Activated CD4-positive, alpha-beta T cell treated with anti-CD3 and anti-CD28 coated beads, Interleukin-2, Interleukin-4, amounts not matched to agents 100 ng/mL and 50 ng/mL, durations not matched to agents 16 hours and 8 hours (primary cell): ENCODE measurements at places on chromosomes 16 and 17.

GRCh38 chr16:77888871-77889270, 100.5 kb downstream of the VAT1L start:
- no peak for DNase-seq

- DNase-seq = no peak
These were observed 296.2 kb upstream of the IRX3 start for GRCh38 chr16:54582631-54583250.

DNA sequence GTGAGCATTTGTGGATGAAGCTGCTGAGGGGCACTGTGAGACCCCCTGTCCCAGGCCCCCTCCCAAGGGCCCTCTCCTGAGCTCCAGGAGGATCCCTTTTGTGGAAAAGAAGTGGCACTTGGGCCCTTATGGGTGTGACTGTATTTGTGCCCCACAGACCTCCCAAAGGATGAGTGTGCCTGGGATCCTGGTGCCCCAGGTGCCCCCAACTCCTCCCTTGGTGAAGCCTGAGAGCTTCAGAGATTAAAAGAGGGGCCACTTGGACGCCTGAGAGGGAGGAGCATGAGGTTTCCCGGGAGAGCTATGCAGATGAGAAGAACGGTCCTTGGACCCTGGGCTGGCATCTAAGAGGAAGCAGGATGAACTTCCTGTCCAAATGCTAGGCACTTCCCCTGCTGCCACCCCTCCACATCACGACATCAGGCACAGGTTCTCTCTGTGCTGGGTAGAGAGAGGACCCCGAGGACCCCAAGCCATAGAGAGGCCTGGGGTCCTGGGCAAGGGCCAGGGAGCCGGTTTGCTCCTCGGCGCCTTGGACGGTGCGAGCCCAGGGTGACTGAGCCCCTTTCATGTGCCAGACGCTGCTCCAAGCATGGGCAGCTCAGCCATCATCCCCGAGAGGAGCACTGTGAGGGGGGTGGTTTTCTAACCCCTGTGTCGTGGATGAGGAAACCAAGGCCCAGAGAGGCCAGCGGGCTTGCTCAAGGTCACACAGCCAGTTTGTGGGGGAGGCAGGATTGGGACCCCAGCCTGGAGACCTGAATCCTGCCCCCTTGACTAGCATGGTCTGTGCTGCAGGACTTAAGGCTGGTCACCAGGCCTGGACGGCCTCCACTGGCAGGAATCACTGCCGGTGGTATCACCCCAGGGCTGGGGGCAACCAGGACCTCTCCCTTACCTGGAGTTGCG, 5.6 kb upstream of the ADAM11 start:
- DNase-seq = no peak

DNA sequence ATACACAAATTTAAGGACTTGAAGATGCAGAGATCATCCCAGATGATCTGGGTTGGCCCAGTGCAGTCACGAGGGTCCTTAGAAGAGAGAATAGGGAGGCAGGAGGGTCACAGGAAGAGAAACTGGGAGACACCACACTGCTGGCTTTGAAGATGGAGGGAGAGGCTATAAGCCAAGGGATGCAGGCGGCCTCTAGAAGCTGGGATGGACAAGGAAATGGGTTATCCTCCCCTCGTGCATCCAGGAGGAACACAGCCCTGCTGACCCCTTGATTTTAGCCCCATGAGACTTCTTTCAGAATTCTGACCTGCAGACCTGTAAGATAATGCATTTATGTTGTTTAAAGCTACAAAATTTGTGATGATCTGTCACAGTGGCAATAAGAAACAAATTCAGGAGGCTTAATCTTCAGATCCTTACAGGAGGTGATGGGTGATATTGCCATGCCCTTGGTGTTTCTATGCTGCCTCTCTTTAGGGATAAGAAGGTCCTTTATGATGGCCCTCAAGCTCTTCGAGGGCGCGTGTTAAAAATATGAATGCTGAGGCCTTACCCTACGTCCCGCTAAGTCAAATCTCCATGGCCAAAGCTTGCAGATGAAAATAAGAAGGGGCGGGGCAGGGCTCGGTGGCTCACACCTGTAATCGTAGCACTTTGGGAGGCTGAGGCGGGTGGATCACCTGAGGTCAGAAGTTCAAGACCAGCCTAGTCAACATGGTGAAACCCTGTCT, 1.5 kb upstream of the PRM2 start:
- no peak for DNase-seq

GRCh38 chr17:61524319-61524718, 66.7 kb downstream of the NACA2 start:
- no peak for DNase-seq

DNA sequence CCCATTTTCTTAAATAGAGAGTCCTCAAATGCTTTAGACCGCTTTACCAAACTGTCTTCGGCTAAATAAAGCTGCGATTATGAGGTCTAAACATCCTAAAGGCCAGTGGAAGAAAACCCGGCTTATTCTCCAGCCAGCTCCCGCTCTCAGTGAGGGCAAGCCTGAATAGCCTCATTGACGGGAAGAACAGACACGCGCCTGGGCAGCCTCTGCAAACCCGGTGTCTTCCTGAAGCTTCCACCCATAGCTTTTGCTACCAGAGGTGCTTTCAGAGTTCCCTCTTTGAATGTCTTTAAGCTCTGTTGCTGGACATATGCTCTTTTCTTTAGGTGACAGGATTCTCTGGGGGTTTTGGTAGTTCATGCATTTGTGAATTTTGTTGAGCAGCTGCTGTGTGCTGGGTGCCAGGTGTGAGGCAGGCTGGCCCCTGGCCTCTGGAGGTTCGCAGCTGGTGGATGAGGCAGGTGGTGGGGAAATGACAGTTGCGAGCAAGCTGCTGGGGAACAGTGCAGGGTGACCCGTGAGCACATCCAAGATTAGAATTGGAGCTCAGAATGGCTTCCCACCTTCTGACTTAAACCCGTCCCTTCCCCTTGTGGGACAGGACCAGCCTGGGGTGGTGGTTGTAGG, 44.7 kb downstream of the CRISPLD2 start:
- DNase-seq = no peak

DNA sequence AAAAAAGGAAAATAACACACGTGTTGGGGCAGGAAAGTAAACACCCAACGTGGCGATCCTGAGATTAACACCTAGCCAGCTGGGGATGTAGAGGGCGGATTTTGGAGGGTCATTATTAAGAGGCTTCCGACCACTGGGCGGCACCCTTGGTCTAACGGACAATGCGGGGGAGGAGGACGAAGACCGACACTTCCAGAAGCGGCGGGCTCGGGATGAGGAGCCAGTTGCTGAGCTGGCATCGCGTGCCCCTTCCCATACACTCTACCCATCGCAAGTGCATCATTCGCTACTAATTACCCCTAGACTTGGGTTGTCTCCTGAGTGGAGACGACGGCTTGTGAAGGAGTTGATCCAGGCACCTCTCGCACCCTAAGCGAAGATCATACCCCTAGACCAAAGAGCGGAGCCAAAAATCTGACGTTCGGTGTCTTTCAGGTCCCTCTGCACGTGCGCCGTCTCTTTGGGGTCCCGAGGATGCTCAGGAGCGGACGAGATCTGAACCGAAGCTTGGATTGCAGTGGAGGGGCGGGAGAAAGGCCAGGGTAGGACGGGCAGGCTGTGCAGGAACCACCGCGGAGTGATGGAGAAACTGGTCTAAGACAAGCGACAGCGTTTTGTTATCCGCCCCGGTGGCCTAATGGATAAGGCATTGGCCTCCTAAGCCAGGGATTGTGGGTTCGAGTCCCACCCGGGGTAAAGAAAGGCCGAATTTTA, 17.6 kb downstream of the ZNF213 start:
- DNase-seq = peak; percentile 96

- DNase-seq = no peak
These were observed 15.9 kb downstream of the RAB5C start for GRCh38 chr17:42138749-42139492.

DNA sequence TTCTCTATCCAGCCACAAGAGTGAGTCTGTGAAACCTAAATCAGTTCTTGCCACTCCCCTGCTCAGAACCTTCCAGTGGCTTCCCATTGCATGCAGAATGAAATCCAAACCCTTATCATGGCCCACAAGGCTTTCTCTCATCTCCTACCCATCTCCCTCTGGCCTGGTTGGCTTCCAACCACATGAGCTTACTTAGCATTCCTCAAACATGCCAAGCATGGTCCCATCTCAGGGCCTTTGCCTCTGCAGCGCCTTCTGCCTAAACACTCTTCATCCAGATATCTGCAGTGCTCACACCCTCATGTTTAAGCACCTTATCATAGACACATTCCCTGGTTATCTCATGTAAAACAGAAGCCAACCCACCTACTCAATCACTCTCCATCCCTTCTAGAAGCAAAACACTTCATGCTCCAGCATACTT, 15.5 kb downstream of the TK2 start:
- DNase-seq = no peak

DNA sequence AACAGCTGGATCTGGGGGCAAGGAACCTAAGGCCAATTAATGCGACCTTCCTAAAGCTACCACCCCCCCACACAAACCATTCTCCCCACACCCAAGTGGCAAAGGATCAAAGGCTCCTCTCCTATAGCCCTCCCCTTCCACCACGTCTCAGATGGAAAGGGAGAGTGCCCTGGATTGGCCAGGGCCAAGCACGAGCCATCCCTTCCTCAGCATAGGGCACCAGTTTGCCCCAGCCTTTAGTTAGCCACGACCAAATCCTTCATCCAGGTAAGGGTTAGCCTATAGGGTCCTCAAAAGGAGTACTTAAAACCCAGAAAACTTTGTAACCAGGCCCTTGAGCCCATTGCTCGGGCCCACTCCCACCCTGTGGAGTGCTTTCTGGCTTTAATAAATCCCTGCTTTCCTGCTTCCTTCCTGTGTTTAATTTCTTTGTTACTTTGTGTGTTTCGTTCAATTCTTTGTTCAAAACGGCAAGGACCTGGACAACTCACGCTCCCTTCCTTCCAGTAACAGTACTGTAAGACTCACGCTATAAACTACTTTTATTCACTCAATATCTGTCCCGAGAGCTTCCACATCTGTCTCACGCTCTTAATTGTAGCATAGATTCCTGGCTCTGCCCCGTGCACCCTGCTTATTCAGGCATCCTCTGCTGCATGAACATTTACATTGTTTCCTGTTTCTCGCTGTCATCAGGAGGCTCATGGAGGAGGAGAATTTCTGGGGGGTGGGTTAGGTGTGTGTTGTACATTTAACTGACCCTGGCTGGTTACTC, 62.3 kb downstream of the TNFRSF13B start:
- no peak for DNase-seq

DNA sequence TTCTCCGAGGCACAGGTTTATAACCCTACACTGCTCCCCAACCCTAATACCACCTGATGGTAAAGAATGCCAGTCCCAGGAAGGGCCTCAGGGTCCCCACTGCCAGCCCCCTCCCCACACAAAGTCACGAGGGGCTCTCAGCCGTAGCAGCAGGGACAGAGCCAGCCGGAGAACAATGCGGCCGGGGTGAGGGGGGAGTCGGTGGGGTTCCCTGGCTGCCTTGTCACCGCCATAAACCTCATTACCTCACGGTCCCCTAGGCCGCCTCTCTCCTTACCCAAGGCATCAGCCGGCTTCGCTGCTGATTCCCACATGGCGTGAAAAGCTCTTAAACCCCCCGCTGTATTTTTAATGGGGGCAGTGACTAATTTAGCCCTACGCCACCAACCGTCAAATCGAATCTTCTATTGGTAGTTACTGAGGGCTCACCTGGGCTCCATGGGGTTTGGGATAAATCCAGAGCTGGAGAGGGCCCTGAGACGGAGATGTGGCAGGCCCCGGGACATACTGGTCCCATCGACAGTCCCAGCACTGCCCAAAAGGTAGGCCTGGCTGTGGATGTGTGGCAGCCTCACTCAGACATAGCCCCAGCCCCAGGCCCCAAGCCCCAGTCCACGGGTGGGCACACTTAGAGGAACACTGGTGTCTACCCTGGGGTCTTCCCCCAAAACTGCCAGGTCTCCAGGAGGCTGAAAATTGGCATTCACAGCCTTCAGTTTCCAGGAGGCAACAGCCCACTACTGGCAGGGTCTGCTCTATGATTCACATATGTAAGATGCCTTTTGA, 115.3 kb downstream of the C16orf78 start:
- no peak for DNase-seq

GRCh38 chr16:79811541-79811940, 211.0 kb upstream of the MAF start:
- no peak for DNase-seq

DNA sequence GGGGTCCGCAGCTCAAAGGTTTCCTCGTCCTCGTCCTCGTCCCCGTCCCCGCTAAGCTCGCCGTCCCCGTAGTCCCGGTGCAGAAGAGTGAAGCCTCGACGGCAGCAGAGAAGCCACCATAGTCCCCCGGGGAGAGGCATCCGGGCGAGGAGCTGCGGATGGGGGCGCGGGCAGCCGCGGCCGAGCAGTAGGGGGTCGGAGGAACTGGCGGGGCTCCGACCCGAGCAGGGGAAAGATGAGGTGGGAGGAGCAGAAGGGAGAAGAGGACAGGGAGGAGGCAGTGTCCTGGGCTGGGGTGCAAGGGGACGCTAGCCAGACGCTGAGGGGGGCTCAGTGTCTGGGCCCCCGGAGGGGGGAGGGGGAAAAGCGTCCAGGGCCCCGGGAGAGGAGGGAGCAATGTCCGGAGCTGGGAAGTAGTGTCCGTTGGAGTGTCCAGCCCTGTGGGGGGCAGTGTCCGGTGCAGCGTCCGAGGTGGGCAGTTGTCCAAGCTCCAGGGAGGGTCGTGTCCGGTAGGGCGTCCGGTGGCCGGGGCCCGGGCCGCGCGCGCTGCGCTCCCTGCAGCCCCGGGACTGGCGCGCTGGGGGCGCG, at the start of gene PLEKHH3:
PLEKHH3 (minus strand) TSS at position 571 of the 588 bp plus-strand sequence; CDS start at position 140, 431 bp downstream.
- no peak for DNase-seq

GRCh38 chr16:13262270-13263090, 361.1 kb downstream of the SHISA9 start:
- DNase-seq = no peak

DNA sequence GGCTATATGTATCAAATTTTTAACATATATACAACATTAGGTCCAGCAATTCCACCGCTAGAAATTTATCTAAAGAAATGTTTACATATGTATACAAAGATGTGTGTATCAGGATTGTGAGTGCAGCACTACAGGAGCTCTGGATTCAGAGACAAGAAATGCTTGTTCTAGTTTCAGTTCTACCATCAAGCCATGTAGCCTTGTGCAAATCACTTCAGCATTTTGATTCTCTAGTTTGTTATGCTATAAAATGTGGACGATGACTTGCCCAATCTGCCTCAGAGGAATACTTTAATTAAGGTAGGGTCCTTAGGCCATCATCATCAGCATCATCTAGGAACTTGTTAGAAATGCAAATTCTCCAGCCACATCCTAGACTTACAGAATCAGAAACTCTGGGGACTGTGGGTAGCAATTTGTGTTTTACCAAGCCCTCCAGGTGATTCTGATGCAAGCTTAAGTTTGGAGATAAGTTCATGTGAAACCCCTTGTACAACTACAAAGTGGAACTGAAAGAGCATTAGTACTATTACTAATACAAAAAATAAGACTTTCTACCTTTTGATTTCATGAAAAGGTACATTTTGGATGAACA, 131.2 kb upstream of the CORO6 start:
- no peak for DNase-seq

DNA sequence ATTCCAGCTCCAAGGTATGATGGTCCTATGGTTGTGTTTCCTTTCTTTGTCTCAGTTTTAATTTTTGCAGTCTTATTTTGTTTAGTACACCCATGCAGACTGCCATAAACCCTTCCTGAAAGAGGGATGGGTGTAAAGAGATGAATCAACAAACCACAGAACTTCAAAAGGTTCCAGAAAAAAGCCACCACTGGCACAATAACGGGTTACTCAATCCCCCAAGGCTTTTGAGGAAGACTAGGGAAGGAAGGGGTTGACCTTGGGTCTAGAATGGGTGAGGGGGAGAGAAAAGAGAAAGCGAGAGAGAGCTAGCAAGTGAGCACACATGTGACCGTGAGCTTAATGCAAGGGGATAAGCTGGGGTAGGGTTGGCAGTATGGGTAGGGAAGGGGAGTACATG, 168.1 kb downstream of the XYLT1 start:
- no peak for DNase-seq

GRCh38 chr16:89629827-89630610, 16.6 kb downstream of the DPEP1 start:
- no peak for DNase-seq
